ENCODE measurements at places on chromosomes 4 and X. TPM values are rescaled to one million over a fixed set of nuclear protein-coding genes. Genes with fewer than 3 reads are reported as not detected.

DNA sequence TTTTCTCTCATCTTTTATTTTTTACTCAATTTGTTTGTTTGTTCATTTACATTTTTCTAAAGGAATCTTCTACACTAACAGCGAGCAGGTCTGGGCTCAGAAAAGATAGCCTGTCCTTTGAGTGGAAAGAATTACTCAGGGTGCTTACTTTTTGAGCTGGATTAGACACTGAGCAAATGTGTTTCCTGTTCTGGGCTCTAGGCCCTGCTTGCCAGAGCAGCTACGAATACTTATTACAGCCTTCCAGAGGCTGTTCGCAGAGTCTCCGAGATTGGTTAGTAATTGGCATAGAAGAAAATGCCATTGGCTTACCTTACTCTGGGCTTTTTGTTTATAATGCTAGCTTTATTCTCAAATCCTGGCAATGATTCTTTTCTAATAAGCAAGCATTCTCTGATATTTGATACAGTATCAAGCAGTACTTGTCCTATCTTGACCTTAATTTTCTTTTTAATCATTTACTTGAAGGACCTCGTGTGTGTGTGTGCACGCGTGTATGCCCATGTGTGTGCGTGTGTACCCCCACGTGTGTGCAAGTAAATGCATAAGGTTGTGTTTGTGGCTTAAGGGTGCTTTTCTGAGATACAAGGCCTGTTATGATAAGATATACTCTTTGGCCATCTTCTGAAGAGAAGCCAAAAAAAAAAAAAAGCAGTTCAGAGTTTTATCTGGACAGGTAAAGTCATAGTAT lies 76.2 kb upstream of the GRXCR1 start:
- no peak for DNase-seq

GRCh38 chrX:127305013-127305412 lies 485.5 kb downstream of the PRR32 start:
- DNase-seq = no peak

GRCh38 chr4:10521424-10521823 lies 64.2 kb upstream of the ZNF518B start:
- no peak for DNase-seq

DNA sequence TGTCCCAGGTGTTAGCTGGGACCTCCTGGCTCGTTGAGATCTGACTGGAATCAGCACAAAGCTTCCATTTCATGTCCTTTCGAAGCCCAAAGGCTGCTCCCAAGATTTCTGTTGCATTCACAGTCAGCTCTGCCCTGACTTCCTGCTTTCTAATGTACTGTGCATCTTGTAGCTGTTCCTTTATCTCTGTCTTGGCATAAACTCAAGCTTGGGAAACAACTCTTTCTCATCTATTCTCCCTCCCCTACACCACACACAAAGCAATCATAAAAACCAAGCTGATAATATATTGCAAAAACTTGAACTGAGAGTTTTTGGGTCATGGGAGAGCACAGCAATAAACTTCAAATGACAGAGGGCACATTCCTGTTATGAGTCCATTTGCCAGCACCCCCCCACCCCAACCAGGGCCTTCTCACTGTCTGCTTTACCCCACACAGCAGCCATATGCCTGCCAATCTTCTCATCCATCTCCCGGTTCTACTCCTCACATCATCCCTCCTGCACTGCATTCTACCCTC lies 76.3 kb downstream of the SYNPO2 start:
- no peak for DNase-seq

GRCh38 chr4:58214376-58214775 lies 1104.2 kb upstream of the IGFBP7 start:
- peak; percentile 34 for DNase-seq

DNA sequence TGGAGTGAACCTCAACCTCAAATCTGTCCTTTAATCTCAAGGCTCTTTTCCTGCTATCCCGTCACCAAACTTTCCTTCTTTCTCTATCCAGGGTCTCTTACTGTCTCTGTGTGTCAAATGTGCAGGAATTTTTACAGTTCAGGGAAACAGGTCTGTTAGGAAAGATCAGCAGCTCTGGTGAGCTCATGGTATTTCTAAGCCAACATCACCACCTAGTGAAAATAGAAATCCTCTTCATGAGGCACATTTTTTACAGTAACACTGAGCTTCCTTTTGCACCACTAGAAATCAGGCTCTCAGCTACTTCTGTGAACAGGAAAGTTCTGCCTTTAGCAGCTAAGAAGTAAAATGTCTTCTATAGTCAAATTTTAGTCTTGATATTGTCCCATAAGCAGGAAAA lies 39.6 kb downstream of the NUDT11 start:
- DNase-seq = peak; percentile 1

DNA sequence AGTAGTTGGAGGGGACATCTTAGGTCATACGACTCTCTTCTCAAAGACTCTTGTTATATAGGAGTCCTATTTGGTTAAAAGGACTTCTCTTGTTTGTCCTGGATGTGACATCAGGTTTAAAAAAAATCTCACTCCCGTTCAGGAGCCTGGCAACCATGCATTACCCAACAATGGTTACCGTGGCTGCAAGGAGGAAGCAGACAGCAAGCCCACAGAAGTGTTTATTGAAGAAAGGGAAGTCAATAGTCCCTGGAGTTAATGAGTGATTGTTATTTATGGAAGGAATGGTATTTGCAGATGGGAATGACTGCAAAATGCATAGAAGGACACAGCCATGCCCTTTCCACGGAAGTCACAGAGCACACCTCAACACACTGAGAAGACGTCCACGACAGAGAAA lies 75.9 kb upstream of the ENPP6 start:
- DNase-seq = peak; percentile 54

DNA sequence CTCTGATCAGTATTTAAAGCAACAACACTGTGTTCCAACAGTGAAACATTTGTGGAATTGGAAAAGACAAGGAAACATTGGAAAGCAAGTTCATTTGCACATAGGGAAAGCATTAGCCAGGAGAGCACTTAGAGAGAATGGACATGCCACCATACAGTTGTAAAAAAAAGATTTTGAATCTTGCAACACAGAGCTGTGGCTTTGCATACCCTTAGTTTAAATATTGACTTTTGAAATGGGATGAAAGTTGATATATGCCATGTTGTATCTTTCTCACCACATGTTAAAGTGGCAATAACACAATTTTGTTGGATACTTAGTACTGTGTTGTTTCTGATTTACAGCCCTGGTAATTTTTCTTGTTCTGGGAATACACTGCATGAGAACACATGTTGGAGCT lies 208.1 kb downstream of the BMPR1B start:
- DNase-seq = no peak

PRR32 gene
- not detected for total RNA-seq

ZNF157 gene
- total RNA-seq = not detected

FAM47E gene
- total RNA-seq = 6.6 TPM
